ENCODE measurements at places on chromosomes 1 and 21.

DNA sequence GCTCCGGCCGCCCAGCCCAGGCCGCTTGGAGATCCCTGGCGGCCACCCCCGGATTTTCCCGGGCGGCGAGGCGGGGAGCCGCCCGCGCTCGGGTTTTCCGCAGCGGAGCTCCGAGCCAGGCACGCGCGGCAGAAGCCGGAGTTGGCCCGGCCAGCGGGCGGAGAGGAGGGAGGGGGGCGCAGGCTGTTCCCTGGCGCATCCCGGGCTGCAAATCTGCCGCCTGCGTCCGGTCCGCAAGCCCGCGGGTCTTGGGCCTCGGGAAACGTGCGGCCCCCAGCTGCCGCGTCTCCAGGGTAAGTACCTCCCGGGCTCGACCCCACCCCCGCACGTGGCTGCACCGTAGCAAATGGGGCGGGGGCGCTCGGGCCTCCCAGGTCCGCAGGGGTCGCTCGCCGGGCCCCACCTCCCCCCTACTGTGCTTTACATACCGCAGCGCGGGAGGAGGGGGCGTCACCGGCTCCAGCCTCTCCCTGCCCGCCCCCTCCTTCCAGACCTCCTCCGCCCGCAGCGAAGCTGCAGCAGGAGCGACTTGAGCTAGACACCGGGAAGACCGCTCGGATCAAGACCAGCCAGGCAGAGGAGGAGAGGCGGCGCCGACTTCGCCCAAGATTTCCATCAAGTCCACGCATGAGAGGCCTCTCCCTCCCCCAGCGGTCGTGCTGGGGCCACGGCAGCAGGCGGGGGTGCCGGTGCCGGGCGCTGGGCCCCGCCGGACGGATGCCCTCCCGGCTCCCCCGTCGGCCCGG, 1.6 kb downstream of the TMEM200B start:
- DNase-seq: no peak

DNA sequence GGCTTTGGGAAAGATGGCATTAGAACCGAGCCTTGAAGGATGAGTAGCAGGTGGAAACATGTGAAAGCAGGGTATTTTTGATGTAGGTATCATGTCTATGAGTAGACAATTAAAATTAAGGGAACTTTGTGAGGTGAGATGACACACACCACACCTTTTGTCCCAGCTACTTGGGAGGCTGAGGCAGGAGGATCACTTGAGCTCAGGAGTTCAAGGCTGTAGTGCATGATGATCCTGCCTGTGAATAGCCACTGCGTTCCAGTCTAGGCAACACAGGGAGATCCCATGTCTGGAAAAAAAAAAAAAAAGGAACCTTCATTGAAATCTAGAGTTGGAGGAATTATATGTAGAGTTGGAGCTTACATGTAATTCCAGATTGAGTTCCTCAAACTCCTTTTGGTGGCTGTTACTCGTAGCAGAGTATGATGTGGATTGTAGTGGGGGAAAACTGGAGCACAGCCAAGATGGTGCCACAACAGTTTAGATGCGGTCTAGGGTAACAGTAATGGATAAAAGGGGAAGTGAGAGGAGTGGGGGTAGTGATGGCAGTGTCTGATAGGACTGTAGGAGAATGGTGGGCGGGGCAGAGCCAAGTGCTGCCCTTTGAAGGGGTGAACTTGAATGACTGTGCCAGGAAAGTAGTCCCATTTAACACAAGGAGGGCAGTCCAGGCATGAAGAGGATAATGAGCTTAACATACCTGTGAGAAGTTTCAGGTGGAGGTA, 17.4 kb downstream of the AK4 start:
- no peak for DNase-seq

GRCh38 chr1:183234660-183235476, 48.8 kb downstream of the LAMC2 start:
- no peak for DNase-seq

- DNase-seq: no peak
Measured at GRCh38 chr1:168696125-168696760, 32.8 kb downstream of the DPT start.

DNA sequence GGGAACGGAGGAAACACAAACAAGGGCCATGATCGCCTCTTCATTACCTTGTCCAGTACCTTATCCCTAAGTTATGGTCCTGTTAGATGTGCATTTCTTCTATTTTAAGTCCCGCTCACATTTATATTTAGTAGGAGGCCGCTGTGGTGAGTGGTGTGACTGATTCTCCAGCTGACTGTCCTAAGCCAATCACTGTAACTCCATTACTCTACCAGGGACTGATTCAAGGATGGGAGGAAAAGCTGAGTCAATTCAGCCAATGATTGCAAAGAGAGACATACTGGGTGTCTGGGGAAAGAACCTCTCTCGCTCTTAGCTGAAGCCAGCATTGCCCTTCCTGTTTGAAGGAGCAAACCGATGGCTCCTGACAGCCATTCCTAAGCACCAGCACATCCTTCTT, 59.7 kb downstream of the TGFBR3 start:
- DNase-seq: no peak

- DNase-seq: no peak
Measured at GRCh38 chr1:97461782-97462181, 459.1 kb downstream of the DPYD start.

All from cortex of kidney (tissue), 1 donor.